Stimulated activated naive CD4-positive, alpha-beta T cell (primary cell): ENCODE measurements at places on chromosomes 12 and 14.

DNA sequence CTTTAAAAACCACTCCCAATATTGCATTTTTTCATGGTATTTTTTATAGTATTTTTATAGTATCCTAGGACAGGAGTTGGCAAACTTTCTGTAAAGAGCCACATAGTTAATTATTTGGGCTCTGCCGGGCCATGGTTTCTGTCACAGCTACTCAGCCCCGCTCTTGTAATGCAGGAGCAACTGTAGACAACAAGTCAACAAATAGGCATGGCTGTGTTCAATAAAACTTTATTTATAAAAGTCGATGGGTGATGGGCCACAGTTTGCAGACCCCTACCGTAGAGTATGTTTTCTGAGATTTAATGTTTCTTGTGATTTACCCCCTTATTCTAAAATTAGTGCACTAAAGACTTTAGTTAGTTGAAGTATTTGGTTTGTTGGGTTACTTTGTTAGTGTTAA, 25.5 kb downstream of the MDM2 start:
- no peak for DNase-seq

DNA sequence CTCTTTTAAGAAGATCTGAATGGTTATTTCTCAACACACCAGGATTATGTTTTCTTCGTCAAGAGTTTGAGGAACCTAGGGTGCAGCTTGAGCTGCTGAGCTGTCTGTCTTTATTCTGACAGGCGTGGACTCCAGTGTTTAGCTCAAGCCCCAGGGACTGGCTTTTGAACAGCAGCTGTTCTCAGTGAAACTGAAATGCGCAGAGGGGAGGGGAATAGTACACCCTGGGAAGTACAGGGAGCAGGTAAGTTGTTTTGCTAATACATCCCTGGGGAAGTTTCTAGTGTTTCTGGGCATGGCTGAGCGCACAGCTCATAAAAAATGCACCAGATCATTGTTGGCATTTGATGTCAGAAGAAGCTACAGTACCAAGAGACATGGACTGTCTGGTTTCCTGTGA, 659.8 kb downstream of the DIO2 start:
- no peak for DNase-seq

GRCh38 chr12:131828671-131829355, 620 bp downstream of the MMP17 start:
- DNase-seq = no peak

DNA sequence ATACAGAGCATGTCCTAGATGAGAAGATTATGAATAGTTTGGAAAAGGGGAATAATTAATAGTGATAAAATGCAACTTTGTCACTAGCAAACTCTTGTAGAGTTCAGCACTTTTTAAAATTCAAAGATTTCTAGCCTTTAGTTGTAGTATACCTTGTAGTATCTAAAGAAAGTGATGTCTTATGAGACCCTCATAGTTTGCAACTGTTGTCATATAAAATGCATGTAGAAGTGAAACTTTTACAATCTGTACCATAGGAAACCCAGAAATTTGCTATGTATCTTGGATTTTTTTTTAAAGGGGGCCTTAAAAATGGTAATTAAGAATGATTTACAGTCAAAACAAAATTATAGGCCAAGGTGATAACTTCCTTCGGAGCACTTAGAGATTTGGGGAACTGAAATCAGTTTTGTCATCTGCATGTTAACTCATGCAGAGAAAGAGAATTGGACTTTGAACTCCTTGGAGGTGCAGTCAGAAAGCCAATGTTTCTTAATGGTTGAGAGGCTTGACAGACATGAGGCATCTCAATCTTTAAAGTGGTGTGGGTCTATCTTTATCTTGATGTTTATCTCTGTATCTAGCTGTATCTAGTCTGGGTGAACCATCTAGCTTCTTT, 1.3 kb downstream of the LRRK2 start:
- DNase-seq = no peak

DNA sequence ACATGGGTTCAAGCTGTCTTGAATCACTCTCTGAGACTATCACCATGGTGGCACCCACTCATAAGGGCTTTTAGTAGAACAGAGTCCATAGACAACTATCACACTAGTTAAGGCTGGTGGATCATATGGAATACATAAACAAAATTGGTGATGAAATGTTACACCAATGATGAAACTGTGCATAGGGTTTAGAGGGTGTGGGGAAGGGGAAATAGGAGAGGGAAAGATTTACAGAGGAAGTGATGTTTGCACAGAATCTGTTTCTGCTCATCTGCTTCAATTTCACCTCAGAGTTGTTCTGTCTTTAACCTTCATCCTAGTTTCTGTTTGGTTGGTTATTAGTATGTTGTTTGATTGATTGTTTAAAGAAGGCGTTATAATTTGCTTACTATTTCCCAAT, 2.4 kb upstream of the RXYLT1 start:
- no peak for DNase-seq

DNA sequence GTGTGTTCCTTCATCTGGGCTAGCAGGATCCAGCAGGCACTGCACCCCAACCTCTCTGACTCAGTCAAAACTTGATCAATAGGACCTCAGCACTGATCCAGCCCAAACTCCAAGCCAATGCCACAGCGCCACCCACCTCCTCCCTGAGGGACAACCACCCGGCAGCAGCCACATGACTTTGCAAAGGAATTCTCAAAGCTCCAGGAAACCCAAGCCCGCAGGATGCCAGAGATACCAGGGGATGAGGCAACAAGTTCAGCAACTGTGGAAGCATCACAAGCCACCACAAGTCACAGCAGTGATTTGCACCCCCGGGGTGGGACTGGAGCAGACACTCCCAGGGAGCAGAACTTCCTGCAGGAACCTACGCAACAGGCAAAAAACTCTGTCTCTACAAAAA, 37.3 kb downstream of the ACTN1 start:
- no peak for DNase-seq

- DNase-seq = no peak
Measured at GRCh38 chr12:47863985-47864384, 40.8 kb downstream of the VDR start.

GRCh38 chr12:43196268-43196907, 355.6 kb downstream of the ADAMTS20 start:
- DNase-seq = no peak

DNA sequence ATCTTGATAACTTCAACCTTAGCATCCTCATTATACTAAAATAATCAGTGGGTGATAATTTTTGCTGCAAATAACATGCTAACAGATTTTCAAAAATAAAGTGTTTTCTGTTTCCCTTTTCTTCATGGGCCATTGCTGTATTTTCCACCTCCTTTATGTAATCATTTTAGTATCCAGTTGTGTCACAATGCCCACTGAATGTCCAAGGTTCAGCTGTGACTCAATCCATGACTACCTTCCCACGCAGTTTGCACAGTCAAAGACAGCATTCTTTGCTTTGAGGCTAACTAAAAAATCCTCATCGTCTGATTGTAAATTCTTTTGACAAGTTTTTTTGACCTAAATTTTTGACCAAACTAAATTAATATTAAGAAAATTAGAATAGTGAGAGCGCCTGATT, 474.1 kb downstream of the FLRT2 start:
- DNase-seq = no peak

DNA sequence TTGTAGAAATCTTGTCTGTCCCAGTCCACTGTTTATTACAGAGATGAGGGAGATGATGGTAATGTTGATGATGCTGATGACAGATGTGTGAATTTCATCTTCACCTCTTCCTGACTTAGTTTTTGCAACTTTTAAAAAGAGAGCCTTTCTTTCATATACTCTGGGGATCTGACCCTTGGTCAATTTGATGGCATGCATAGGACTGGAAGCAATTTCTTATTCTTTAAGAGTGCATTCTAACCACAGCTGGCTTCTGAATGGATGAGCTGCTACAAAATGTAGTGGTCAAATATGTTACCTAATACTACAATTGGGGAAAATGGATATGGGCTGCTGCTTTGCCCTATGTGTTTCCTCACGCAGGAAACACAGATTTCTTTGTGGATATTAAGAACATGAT, 80.8 kb downstream of the MYRFL start:
- DNase-seq = no peak

DNA sequence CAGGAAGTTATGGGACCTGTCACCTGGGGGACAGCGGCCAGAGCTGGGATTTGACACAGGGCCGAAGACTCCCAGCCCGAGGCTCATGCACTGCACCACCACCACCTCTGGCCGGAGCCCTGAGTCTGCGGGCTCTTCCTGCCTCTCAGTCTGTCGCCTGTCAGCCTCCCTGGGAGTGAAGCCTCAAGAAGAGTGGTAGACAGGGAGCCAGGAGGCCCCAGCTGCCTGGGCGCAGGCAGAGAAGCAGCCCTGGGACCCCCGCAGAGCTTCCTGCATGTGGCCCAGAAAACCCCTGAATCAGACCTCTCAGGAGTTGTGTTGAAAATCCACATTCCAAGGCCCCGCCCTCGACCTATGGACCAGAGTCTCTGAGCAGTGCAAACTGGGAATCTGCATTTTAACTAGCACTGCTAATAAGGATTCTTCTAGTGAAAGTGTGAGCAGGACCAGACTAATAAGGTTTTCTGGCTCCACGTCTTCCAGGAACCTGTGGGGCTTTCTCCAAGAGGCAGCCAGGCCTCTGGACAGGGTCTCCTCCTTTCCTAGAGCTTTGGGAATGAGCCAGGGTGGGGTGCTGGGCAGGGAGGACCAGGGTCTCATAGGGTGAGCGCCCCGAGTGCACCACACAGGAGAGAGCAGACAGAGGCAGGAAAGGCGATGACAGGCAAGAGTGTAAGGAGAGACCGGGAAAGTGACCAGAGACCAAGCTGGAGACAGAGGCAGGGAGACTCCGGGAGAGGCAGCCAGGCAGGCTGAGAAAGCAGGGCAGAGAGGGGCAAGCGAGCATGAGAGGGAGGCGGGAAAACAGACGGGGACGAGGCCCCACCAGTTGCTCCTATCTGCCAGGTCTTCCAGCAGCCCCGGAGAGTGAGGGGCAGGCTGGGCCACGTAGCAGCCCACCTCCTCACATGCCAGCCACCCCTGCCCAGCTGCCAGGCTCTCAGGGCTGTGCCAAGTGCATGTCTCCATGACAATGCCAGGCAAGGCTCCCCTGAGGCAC, 112.4 kb downstream of the BCL11B start:
- no peak for DNase-seq

- DNase-seq = no peak
Measured at GRCh38 chr12:68559984-68560850, 50.5 kb upstream of the RAP1B start.

DNA sequence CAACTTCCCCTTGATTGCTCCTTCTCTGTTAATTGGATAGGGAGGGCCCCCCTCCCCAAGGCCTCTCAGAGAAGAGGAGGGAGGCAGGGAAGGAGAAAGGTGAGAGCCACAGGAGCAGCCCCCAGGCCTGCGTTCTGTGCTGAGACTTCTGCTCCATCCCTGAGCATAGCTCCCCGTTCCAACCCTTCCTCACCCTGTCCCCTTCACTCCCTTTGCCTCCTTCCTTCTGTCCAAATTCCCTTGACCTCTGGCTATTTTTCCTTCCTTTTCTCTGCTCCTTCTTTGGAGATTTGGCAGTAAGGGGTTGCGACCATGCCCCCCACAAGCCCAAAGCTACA, 788 bp upstream of the ASIC1 start:
- DNase-seq = no peak
